Renal pelvis (tissue), 12 donors: ENCODE measurements at places on chromosomes 7 and 10. TPM values are rescaled to one million over a fixed set of nuclear protein-coding genes. Genes with fewer than 3 reads are reported as not detected.

DNA sequence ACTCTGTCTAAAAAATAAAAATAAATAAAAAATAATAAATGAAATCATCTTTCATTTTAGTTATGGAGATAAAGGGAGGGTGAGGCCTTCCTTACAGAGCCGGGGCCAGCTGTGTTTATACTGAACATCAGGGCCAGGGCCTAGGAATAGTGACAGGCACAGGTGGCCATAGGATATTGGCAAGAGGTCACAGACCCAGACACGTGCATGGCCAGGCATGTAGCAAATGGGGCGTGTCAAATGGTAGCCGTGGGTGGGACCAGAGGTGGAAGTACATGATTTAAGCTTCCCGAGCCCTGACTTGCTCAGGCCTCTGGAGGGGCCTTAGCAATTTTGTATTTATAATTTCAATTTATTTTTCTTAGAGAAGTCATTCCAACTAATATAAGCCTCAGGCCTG lies 353.0 kb downstream of the ANKRD30A start:
- DNase-seq: no peak

- DNase-seq: no peak
These were observed 784.0 kb downstream of the SUGCT start for GRCh38 chr7:40918701-40919271.

GRCh38 chr10:87703771-87704170 lies 44.1 kb downstream of the PAPSS2 start:
- no peak for DNase-seq

DNA sequence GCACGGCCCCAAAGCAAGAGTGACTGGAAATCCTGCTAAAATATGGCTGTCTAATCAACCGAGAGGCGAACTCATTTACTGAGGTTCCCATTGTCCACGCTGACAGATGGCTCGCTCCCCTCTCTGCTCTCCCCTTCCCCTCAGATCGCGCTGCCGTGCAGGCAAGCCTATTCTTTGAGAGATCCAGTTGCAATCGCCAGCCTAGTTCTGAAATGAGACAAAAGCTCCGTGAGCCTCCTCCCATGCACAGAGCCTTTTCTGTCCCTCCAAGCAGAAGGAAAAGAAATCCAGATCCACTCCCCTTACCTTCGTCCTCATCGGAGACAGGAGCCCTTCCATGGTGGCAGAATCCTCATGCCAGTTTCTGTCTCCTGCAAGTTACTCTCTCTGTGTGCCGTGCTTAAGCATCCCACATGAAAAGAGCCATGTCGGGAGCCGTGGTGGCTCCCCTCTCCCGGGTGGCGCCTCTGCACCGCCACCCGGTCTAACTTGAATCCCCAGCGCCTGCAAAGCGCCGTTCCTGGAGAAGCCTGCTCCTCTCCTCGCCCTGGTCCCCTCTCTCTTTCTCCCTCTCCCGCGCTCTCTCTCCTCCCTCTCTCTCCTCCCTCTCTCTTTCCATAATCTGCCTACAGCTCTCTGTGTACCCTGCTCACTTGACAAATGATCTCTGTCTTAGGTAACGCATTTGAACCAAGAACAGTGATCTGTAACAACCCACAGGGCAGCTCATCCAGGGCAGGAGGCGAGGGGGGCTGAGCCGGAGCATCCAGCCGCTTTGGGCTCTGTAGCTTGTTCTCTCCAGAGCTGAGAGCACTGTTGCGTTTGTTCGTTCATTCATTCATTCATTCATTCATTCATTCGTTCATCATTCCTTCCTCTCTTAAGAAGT lies 156.8 kb downstream of the FRMD4A start:
- no peak for DNase-seq

DNA sequence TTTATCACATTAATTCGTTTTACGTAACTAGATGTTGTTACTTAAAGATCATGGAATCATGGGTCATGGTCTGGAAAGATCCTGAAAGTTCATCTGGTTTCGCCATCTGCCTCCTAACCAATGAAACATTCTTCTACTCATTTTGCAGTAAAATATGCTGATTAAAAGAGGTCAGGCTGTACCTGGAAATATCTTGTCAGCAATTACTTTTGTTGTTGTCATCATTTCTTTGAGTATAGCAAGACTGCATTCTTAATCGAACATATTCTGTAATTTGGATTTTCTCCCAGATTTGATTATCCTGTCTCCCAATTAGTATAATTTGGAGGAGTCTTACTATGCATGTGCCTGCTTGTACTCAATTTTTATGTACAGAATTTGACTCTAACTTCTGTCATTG lies 833.7 kb downstream of the GRM8 start:
- DNase-seq: no peak

The ATG9B gene
- polyA plus RNA-seq: 1.5 TPM

DNA sequence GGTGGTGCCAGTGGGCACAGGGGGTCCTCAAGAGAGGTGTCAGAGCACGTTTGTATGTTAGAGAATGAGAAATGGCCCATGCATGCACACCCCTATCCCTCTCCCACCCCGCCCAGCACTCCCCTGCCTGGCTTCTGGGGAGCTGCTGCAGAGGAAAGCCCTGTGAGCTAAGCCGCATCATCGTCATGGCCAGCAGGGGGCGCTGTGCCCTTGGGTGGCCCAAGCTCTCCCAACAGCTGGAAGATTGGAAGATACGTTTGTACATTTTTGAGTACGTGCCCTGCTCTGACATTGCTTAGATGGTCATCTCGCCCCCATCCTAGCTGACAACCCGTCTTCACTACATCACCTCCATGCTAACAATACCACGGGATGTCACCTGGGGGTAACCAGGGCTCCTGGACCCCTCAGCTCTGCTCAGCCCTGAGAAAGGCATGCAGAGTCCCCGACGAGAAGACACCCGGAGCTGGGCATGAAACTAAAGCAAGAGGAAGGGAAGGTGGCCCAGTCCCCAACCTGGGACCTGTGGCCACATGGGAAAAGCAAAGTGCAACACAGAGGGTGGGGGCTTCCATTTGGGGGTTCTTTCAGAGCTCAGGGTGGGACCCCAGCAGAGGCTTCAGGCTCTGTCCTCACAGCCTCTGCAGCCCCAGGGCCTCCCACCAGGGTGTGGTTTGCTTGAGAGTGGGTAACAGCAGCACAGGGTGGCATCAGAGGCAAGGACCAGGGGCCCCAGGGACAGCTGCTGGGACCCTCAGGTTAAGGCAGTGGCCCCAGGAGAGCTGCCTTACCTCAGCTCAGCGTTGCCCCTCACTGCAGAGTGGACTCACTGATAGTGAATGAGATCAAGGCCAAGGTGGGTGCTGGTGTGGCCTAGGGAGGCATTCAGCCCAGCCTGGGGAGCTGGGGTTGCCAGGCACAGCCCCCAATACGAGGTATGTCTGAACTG lies 136.6 kb downstream of the PTPN20 start:
- peak; percentile 60 for DNase-seq

- DNase-seq: no peak
These were observed 131.7 kb downstream of the TEX36 start for GRCh38 chr10:125551247-125551646.

The CALHM1 gene
- polyA plus RNA-seq: 0.06 TPM

The ACBD7 gene
- 6.6 TPM for polyA plus RNA-seq

- no peak for DNase-seq
These were observed 401.1 kb downstream of the PARD3 start for GRCh38 chr10:34413756-34414587.

DNA sequence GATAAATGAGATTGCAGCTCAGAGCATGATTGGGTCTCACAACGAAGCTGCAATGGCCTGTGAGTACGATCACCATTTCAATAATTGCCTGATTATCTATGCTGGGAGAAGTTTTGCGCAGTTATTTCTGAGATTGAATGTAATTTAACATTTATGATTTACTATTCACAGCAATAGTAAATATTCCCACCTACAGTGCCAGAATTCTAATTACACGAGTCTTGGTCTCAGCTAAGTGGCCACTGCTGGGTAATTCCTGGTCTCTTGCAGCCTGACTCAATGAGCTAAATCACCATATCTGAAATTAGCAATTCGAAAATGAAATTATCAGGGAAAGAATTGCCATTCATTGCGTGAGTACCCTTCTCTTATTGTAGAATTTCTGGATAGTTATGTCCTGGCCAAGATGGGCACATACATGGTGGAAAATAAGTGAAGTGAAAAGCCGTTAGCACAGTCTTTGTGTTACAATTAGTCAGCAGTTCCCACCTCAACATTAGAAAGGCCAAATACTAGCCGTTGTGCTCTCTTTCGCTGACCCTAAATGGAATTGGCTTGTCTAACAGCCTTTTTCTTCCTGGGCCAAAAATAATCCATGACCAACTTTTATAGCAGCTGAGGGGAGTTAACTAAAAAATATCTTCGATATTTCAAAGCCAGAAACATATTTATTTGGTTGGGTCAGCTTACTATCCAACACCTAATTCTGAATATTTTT lies 681.0 kb upstream of the C7orf33 start:
- DNase-seq: no peak

The MYOF gene
- 28.0 TPM for polyA plus RNA-seq

- no peak for DNase-seq
These were observed 49.2 kb downstream of the TACR2 start for GRCh38 chr10:69367469-69367868.

The USP6NL gene
- 28.9 TPM for polyA plus RNA-seq

The MMRN2 gene
- 23.5 TPM for polyA plus RNA-seq

The ZNF37A gene
- polyA plus RNA-seq: 15.5 TPM

The CPXM2 gene
- 4.9 TPM for polyA plus RNA-seq

GRCh38 chr7:26100406-26101339 lies 51.3 kb upstream of the NFE2L3 start:
- no peak for DNase-seq

GRCh38 chr7:87210506-87210905 lies 9.0 kb downstream of the TMEM243 start:
- DNase-seq: no peak

The FAM241B gene
- polyA plus RNA-seq: 11.0 TPM

GRCh38 chr10:78524941-78525340 lies 491.3 kb downstream of the RPS24 start:
- no peak for DNase-seq

DNA sequence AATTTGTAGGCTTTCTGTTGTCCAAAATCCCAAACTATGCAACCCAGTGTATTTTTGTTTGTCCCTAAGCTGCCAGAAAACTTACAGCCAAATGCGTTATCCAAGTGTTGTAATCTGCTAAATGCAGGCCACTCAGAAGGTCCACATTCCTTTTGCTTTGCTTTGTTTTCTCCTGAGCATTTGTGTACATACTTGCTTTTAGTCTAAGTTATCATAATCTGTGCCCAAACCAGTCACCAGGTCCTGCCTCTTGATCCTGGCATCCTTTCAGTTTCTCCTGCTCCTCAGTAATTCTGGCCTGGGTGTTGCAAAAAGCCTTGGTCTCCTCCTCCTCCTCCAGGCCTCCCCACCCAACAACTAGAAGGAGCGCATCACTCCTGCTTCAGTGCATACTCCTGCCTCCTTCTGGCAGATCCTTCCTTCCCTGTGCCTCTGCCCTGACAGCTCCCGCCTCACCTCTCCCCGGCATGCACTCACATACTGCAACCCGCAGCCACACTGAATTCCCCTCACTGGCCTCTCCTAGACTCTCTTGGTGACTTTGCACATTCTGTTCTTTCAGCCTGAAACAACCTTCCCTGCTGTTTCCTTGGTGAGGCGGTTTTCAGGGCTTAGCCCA lies 2.3 kb downstream of the DENND2A start:
- DNase-seq: no peak

GRCh38 chr7:46389146-46389545 lies 468.1 kb upstream of the IGFBP3 start:
- DNase-seq: no peak

The ARPC1A gene
- polyA plus RNA-seq: 110 TPM

- peak; percentile 19 for DNase-seq
These were observed 2.6 kb downstream of the TMEM243 start for GRCh38 chr7:87216701-87217508.

The ZNRF2 gene
- polyA plus RNA-seq: 14.5 TPM

- no peak for DNase-seq
These were observed 54.4 kb upstream of the ARID5B start for GRCh38 chr10:61847087-61847486.

DNA sequence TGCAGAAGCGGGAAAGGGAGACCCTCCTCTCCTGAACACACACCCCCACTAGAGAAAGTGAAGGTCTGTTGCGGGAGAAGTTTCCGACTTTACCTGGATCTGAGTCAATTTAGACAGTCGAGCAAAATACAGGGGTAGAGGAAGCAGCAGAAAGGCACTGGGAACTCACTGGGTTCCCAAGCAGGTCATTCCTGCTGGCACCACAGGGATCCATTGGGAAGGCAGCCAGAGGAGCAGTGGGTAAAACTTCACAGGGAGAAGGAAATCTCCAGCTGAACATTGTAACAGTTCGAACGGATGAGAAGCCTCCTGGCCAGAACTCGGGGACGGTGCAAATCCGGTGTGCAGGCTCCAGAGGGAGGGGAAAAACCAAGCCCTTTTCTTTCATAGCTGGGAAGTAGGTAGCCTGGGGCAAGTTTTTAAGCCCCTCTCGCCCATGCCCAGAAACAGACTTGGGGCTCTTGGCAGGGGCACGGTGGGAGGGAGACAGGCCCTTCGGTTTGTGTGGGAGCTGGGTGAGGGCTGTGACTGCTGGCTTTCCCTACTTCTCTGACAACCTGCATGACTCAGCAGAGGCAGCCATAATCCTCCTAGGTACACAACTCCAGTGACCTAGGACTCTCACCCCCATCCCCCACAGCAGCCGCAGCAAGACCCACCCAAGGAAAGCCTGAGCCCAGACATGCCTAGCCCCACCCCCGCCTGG lies 51.9 kb downstream of the DDC start:
- DNase-seq: no peak

DNA sequence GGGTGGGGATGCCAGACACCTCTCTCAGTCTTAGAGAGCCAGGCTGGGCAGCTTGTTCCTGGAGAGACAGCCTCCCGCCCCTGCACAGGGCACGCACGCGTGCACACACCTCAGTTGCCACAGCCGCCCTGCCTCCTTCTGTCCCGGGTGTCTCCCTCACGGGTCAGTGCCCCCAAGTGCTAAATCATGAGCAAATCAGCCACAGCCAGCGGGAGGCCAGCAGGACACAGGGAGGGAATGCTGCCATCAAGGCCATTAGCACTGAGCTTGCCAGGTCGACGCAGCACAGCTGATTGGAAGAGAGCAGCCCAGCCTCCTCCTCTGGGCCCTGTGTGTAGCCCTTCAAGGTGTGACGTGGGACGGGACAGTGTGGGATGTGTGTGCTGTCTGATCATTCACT lies 130.4 kb downstream of the CDH23 start:
- DNase-seq: peak; percentile 90

DNA sequence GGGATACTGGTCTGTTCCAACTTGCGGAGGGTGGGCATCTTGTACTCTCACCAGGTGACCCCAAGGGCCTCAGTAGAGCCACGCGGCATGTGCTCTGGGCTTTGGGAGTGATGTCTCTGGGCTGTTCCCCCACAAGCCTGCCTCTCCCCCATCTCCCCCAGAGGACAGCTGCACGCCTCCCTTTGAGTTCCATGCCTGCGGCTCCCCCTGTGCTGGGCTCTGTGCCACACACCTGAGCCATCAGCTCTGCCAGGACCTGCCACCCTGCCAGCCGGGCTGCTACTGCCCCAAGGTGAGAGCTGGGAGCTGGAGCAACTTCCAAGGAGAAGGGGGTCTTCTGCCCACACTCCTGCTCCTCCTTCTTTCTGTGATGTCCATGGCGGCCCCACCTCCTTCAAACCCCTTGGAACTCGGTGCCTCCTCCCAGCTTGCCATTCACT lies 15.0 kb upstream of the ZNF862 start:
- DNase-seq: no peak
